ENCODE measurements at places on chromosomes 2 and 18. TPM values are rescaled to one million over a fixed set of nuclear protein-coding genes. Genes with fewer than 3 reads are reported as not detected.

GRCh38 chr2:10048501-10049171, 5.3 kb downstream of the KLF11 start:
- DNase-seq = no peak

The RAB6C gene
- not detected for total RNA-seq

- DNase-seq = no peak
These were observed 1.8 kb downstream of the STRN start for GRCh38 chr2:36964496-36965058.

The OTX1 gene
- 16.0 TPM for total RNA-seq

DNA sequence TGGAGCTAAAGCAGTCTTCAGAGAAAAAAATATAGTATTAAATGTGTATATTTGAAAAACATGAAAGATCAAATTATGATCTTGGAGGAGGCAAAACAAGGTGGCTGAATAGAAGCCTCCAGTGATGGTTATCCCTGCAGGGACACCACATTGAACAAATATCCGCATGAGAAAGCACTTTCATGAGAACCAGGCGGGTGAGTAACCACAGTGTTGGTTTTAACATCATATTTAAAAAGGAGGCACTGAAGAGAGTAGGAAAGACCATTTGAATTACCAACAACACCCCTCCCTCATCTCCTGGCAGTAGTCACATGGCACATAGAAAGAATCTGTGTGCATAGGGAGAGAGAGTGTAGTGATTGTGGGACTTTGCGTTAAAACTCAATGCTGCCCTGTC, 759.6 kb upstream of the NRXN1 start:
- DNase-seq = no peak

The DAW1 gene
- total RNA-seq = 5.4 TPM

- DNase-seq = no peak
These were observed 270.9 kb downstream of the CYP26B1 start for GRCh38 chr2:71876542-71877451.

- no peak for DNase-seq
These were observed 59.3 kb downstream of the DPP4 start for GRCh38 chr2:162014751-162015150.

- DNase-seq = peak; percentile 74
These were observed 75.1 kb downstream of the SH3BP4 start for GRCh38 chr2:235026649-235027557.
